Gastroesophageal sphincter (tissue), 4 donors: ENCODE measurements at places on chromosomes 5 and 9.

DNA sequence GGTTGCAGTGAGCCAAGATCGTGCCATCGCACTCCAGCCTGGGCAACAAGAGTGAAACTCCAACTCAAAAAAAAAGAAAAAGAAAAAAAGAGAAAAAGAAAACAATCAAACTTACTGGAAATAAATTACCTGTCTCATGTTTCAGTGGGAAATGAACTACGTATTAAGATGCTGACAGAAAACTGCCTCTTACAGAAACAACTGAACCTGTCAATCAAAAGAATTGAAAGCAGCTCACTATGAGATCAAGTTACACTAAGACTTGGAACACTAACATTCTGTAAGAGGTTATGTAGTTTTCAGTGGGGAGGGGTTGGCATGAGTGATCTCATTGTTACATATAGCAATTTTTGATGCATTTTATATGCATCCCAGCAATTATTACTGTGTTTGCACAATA lies 64.4 kb upstream of the SPATA31E1 start:
- ATAC-seq, result no peak

DNA sequence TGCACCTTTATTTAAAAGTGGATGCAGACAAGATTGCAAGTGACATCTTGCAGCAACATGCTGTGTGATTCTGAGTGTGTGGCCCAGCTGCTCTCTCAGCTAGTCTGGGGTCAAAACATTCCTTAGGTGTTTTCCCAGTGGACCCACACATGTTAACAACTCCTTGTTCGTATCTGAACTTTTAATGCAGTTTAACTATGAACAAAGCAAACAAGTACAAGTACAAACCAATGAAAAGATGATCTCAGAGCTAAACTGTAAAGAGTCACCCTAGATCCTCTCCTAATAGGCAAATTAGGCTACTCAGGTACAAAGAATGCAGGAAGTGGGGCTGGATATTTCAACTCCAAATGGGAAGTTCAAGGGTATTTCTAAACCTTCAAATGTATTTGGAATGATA lies 108.4 kb downstream of the ENTREP1 start:
- ATAC-seq, result no peak

DNA sequence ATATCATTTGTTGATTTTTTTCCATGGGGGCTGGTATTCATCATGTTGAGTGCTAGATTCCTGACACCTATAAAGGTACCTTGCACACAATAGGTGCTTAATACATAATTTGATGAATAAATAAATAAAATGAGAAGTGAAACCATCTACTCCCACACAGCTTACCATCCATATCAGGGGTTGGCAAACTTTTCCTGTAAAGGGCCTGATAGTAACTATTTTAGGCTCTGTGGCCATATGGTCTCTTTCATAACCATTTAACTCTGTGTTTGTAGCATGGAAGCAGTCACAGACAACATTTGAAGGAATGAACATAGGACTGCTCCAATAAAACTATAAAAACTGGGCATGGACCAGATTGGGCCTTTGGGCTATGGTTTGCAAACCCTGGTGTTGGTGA lies 100.3 kb downstream of the GCNT1 start:
- ATAC-seq, result no peak

DNA sequence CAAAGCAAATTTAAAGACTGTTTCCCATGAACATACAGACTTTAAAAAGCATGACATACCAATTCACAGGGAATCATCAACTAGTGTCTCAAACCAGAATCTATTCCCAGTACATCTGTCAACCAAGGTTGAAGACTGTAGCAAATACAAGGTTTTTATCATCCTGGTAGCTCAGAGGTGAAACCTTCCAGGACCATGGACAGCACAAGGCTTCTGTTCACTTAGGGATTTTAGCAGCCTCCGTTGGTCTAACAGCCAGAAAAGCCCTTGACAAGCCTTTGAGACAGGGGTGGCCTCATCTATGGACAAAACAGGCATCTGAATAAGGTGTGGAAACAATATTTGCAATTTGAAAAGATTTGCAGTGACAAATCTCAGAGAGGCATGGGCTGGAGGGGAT lies 119.0 kb downstream of the TRIM32 start:
- no peak for ATAC-seq

DNA sequence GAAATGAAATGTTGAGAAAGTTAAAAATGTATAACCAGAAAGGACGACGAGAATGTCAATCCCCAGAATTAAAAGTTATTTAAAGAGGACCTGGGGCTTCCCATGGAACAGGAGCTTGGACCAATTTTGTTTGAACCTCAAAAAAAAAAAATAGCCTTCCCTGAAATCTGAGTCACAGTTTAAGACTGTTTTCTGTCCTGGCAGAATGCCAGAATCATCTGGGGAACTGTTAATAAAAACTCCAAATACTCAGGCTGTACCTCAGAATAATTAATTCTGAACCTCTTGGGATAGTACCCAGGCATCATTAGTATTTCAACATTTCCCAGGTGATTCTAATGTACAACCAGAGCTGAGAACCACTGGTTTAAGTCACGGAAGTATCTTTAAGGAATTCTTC lies 102.2 kb upstream of the SLCO6A1 start:
- ATAC-seq, result no peak

DNA sequence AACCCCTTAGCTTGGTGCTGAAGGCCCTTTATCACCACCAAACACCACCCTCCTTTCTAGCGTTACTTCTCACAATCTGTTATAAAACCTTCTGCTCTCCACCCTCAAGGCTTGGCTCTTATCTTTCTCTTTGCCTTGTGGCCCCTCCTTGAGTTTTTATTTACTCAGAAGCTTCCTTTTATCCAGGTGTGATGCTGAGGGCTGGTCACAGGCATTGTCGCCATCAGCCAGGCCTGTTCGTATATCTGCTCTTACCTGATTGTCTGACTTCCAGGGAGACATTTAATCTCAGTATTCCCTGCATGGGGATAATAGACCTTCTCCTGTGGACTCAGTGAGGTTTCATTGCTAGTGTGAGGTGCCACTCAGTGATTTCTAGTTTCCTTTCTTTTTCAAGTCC lies 34.2 kb downstream of the MEGF10 start:
- ATAC-seq, result no peak
